ENCODE measurements at places on chromosomes 1 and 21. TPM values are rescaled to one million over a fixed set of nuclear protein-coding genes. Genes with fewer than 3 reads are reported as not detected.

GRCh38 chr1:221992427-221992826 lies 250.5 kb upstream of the DUSP10 start:
- DNase-seq = no peak

DNA sequence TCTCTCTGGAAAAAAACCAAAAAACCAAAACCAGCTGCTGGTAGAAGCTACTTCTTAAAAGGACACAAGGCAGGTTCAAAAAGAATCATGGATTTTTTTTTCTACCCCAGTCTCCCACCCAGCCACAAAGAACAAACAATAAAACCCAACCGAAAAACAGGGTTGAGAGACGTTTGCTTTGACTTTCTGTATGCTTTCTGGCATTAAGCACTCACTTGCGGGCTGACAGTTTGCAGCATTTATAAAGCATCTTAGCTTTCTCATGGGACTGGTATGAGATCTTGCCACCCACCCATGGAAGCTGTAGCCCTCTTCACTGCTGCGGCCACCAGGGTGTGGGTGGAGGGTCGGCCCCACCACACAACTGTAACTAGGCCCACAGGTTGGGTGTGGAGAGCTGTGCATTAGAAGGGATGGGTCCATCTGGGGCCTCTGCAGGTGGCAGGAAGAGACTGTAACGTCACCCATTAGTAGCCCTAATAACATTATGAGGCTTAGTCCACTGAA lies 165.7 kb downstream of the RHOU start:
- DNase-seq = no peak

DNA sequence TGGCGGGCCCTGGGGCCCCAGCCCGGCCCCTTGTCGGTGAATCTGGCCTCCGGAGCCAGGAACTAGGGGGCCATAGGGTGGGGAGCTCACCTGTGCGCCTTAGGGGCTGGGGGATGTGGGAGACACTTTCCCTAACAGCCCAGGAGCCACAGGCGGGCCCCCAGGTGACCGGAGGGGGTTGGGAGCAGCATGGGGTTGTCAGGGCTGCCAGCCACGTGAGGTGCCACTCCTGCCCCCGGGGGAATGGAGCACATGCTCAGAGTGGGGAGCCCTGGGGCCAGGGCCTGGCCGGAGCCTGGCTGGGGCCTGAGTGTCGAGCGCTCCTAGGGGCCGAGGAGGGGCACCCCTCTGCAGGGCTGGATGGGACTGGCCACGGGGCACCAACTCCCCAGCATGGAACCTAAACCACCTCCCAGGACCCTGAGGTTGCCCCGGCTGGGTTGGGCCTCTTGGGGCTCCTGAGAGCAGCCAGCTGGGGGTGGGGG lies 19.9 kb downstream of the PRXL2B start:
- DNase-seq = no peak

DNA sequence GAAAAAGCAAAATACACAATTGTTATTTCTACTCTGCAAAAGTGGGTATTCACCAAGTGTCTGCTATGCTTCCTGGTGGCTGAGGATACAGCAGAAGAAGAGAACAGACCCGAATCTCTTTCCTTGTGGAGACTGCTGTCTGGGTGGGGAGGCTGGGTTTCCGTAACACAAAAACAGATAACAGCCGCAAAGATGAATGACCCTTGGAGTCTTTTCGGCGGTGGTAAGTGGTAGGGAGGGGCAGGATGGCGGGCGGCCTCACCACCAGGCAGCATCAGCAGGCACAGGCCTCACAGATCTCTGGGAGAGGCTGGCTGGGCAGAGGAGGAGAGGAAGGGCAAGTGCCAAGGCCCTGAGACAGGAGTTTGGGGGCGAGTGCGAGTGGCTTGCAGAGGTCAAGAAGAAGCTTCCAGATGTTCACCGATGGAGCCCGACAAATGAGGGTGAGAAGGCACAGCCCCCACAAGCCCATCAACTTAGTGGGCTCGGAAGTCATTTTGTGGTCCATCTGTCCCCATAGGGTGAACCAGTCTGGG lies 164.2 kb downstream of the RHOU start:
- no peak for DNase-seq

GRCh38 chr1:202704601-202705000 lies 5.7 kb downstream of the SYT2 start:
- no peak for DNase-seq

- no peak for DNase-seq
Observed at GRCh38 chr21:38282921-38283320, 26.1 kb downstream of the KCNJ15 start.

- no peak for DNase-seq
Observed at GRCh38 chr21:38853421-38853919, 47.7 kb downstream of the ETS2 start.

DNA sequence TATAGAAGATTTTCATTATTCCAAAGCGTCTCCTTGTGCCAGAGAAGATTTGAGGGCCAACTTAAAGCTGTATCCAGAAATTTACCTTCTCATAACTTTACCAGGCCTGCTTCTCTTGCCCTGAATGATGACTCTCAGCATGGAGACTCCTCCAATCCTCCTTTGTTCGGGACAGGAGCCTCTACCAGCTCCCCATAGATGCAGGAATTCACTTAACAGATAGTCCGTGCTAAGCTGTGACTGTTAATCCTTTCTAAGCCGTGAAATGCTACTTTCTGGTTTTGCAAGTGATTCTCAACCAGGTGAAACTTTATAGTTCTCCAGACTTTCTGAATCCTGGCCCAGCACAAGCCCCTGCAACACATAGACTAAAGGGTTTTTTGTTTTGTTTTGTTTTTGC lies 31.8 kb upstream of the KCND3 start:
- no peak for DNase-seq

DNA sequence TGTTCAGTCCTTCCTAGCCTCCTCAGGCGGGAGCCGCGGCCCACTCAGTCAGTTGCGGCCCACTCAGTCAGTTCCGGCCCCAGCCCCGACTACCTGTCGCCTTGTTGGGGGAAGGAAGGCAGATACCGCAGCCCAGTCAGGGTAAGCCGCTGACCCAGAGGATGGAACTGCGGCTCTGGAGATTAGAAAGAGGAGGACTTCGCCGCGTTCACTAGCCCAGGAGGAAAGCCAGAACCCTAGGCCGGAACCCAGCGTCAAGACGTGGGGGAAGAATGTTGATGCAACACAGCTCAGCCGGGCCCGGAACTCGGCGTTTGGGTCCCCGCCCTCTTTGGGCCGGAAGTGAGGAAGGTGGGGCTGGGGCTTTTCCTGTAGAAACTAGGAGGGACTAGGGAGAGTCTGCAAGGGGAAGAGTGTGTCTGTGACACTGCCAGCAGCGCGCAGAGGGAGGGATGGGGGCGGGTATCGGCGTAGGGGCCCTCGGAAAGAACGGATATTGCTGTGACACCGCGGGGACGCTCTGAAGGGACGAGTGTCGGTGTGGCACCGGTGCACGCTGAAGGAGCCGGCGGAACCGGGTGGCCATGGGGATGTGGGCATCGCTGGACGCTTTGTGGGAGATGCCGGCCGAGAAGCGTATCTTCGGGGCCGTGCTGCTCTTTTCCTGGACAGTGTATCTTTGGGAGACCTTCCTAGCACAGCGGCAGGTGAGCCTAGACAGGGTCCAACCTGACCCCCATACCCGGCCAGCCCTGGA lies at the start of gene ZMPSTE24:
Gene ZMPSTE24 (plus strand): TSS at position 549 of the 757 bp plus-strand sequence. CDS start 36 bp downstream, at position 585.
- peak; percentile 96 for DNase-seq

DNA sequence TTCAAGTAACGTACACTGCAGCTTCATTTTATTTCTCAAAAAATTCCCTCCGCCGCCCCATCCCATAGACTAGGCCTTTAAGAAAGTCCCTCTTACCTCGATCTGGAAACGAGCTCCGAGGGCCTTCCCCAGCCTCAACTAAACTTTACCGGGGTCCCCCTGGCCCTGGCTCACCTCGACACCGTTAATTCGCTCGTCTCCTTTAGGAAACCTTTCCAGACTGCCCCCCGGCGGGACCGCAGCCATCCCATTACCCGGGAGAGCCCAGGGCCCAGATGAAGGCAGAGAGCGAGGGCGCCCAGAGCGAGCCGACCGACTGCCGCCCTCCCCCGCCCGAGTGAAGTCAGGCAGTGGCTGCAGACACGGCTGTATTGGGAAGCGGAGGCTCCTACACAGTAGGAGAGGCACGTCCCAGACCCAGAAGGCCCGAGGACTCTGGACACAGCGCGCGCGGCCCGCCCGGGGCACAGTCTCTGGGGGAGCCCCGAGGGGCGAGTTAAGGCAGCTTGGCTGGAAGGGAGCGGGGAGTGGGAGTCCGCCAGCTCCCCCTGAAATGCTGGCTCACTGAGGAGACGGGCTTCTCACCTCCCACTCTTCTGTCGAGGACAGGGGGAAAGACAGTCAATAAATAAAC lies 14.6 kb downstream of the SEMA6C start:
- DNase-seq = no peak

DNA sequence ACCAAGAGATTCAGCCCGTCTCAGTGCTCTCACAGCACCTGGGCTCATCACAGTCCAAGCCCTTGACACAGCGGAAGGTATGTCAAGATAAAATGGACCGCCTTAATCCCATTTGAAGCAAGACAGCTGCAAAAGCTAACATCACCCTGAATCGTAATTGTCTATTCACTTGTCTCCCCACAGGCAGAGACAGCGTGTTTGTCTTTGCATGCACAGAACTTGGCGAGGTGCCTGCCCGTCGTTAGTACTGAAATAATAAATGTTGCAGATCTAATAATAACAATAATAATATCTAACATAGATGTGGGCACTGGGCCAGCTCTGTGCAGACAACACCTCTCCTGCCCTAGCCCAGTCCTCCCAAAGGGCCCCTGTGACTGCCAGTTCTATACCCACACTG lies 271.7 kb downstream of the NPHP4 start:
- peak; percentile 37 for DNase-seq

DNA sequence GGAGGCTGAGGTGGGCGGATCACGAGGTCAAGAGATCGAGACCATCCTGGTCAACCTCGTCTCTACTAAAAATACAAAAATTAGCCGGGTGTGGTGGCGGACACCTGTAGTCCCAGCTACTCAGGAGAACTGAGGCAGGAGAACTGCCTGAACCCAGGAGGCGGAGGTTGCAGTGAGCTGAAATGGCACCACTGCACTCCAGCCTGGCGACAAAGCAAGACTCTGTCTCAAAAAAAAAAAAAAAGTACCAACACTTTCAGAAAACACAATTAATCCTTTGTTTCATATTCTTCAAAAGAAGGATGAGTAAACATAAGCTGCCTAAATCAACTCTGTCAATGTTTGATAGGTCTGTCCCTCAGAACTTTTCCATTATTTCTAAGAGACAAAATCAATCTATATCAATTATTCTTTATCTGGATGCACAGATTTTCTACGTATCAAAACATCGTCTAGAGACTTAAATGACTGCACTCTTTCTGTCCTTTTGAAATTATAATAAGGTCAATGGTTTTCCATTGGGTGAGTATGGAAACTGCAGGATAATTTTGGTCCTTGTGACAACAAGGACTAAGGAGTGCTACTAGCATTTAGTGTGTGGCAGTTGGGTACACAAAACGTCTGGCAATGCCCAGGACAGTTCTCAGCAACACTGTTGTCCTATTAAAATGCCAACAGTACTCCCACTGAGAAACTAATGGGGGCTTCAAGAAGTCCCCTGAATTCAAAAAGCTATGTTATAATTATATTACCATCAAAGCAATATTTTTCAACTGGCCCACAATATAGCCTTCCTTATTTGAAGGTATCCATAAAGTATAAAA lies 40.7 kb downstream of the LPGAT1 start:
- DNase-seq = no peak

DNA sequence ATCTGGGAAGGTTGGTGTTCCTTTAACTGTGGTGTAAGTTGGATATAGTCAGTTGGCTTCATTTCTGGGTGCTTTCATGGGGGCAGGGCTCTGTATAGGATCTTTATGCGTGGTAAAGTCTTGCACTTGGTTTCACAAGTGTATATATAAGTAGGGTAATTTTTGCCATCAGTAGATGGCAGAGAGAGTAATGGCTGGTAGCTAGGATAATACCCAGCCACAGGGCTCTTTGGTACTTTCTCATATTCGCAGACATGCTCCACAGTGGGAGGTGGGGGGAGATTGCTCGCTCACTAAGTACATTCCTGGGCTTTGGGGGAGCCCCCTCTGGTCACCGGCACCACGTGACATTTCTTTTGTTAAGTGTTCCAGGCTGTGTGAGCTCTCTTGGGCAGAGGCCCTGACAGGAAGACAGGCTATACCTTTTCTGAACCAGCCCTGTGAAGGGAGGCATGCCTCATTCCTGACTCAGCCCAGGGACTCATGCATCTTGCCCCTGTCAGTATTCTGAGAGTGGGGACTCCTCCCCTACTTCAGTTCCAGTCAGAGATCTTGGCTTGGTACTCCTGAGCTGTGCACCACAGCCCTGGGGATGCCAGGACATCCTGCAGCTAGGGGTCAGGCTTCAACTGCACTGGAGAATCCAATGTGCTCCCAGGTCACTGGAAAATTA lies 37.6 kb downstream of the FCRL2 start:
- no peak for DNase-seq

- DNase-seq = no peak
Observed at GRCh38 chr1:110393286-110393685, 2.5 kb upstream of the SLC16A4 start.

DNA sequence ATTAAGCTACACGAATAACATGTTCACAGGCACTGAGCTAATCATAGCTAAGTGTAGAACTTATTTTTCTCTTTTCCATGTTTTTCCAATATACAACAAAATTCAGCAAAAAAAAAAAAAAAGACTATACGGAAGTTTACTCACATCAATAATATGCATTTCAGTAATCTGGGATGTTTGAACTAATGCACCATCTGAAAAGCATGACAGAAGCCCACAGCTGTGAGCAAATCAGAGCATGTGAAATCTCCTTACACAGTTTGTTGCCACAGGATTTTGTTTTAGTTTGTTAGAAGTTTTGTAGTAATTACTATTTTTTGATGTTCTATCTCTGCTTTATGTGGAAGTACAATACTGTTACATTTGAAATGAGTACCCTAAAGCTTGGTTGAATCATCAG lies 1051.7 kb downstream of the TTLL7 start:
- no peak for DNase-seq

DNA sequence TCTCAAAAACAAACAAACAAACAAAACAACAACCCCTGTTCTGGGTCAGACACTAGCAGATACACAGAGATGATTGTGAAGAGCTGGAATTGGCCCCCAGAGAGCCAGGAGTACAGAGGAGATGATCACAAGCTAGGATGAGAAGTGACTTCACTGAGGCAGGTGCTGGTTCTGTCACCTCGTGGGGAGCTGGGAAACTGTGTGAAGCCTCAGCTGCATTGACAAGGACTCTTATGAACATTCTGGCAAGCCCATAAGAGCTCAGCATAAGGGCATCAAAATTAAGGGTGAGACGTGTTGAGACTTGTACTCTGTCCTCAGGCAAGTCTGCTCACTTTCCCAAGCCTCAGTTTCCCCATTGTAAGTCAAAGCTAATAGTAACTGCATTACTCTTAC lies 14.7 kb upstream of the PTP4A2 start:
- no peak for DNase-seq

DNA sequence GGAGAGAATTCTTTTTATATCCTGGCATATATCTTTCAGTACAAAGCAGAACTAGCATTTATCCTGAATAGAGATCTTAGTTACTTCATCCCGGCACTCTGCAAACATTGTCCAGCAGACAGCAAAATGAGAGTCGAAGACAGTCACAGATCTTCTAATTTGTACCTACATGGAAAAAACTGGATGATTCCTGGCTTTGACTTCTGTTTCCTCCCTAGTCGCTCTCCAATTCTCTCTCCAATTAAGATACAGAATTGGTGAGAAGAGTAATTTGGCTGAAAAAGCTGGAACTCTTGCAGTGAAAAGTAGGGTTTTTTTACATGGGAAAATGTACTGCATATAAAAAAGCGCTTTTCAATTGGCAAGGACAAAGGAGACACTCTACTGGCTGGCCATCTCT lies 151.1 kb upstream of the C8B start:
- no peak for DNase-seq

Gene TNFRSF8
- total RNA-seq = 0.92 TPM

Gene ZNF683
- total RNA-seq = 0.14 TPM

Gene LCE3D
- not detected for total RNA-seq

Gene UHMK1
- 21.6 TPM for total RNA-seq

Gene MROH9
- total RNA-seq = not detected

Gene C8A
- not detected for total RNA-seq

Gene ESPN
- total RNA-seq = 0.24 TPM

Gene KIF21B
- total RNA-seq = 0.43 TPM

Data from Right ventricle myocardium inferior (tissue), 1 donor.